Stimulated activated CD4-positive, alpha-beta T cell treated with anti-CD3 and anti-CD28 coated beads, Interleukin-4, amount 100 ng/mL, for 4 hours (primary cell): ENCODE measurements at places on chromosomes 6 and 20.

- no peak for DNase-seq
Observed at GRCh38 chr6:130964289-130964688, 98.8 kb downstream of the EPB41L2 start.

GRCh38 chr6:156017838-156018237 is 562.2 kb upstream of the NOX3 start:
- DNase-seq: no peak

GRCh38 chr6:125974214-125974866 is 12.0 kb upstream of the TRMT11 start:
- no peak for DNase-seq

GRCh38 chr6:20870493-20870892 is 336.2 kb downstream of the CDKAL1 start:
- no peak for DNase-seq

GRCh38 chr6:138456401-138456790 is 42.9 kb downstream of the NHSL1 start:
- DNase-seq: no peak
